ENCODE measurements at places on chromosomes 13 and 19.

DNA sequence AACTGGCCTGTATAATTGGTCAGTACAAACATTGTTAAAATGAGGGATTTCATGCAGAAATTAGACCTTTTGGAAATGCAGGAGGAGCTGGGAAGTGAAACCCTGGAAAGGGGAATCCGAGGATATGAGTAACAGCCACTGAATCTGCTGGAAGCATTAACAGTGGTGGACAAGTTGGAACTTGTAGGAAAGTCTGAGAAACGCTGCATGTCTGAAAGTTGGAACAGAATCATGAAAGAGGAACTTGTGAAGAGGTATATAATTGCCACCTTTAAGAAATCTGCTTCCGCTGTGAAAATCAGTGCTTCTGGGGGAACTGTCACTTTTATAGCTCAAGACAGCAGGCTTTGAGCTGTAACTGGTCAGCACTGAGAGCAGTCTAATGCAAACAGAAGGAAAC is 716.5 kb upstream of the PRR20A start:
- DNase-seq, result no peak

- no peak for DNase-seq
Observed at GRCh38 chr13:70311191-70311590, 202.9 kb upstream of the KLHL1 start.

DNA sequence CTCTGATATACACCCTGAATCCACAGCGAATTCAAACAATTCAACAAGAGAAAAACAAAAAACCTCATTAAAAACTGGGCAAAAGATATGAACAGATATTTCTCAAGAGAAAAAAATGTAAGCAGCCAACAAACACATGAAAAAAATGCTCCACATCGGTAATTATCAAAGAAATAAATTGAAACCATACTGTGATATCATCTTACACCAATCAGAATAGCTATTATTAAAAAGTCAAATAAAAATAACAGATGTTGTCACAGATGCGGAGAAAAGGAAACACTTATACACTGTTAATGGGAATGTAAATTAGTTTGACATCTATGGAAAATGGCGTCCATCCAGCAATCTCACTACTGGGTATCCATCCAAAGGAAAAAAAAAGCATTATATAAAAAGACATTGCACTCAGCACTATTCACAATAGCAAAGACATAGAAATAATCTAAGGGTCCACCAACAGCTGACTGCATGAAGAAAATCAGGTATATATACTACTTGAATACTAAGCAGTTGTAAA is 1495.0 kb upstream of the PCDH20 start:
- no peak for DNase-seq

DNA sequence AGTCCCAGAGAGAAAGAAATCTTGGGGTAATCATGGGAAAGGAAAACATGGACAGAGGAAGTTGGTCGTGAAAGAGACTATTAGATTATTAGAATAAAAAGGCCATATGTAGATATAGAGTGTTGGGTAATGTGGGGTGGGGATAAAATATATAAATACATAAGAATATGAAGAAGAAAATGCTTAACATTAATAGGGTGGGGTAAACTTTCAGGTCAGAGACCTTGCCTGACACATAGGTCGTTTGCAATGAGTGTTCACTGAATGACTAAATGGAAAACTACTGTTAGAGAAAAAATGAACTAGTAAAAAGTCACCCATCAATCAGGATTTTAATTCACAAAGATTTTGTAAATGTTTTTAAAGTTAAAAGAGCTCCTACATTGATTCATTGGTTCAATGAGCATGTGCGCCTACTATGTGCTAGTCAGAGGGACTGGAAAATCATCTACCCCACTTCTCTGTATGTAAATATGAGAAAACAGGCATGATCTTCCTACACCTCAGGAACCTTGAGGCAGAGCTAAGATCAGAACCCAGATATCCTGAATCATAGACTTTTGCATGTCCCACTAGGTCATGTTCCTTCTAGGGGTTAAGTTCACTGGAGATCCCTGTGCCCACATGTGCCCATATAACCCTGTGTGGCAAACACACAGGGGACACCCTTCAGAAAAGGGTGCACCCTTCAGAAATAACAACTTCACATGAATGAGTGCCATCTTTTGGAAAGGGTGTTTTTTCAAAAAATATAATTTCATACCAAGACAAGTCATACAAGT is 24.6 kb upstream of the KLF12 start:
- DNase-seq, result no peak

DNA sequence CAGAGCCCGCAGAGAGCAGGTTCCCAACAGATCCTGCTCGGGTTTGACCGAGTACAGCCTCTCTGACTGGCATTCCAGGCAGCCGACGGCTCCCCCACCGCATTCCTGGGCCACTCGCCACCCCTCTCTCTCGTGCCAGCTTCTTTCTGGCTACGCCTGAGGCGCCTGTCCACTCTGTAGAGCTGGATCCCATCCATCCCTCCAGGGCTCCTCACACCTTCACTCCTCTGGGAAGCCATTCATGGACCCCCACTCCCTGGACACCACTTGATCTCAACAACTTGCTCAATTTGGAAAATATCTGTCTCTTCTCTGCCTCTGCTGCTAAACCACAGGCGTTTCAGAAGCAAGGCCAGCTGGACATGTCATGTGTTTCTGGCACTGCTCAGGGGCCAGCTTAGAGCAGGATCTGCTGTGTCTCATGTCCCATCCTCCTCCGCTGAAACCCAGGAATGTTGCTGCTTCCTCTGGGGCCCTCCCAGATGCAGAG is 30.6 kb upstream of the ATP1A3 start:
- peak; percentile 35 for DNase-seq

GRCh38 chr13:42926043-42926442 is 66.0 kb downstream of the EPSTI1 start:
- no peak for DNase-seq

DNA sequence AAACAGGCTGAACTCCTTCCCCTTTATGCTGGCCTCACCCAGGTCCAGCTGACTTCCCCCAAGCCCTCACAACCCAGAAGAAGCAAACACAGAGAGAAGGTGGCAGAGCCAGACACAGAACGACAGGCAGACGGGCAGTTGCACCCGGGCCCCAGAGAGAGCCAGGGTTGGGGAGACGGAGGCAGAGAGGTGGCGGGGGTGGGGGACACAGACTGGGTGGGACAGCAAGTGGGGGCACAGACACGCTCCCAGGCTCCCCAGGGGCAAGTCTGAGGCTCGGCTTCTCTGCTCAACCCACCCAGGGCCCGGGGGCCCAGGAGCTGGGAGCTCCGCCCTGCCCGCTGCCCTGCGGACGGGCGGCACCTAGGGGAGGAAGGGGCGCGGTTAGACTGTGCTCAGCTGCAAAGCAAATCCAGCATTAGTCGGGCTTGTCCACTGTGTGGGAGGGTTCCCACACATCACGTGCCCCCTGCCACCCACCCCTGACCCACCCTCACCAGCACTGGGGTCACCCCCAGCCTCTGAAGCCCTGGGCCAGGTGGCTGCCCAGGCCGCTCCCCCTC is 31.3 kb upstream of the ASF1B start:
- no peak for DNase-seq

DNA sequence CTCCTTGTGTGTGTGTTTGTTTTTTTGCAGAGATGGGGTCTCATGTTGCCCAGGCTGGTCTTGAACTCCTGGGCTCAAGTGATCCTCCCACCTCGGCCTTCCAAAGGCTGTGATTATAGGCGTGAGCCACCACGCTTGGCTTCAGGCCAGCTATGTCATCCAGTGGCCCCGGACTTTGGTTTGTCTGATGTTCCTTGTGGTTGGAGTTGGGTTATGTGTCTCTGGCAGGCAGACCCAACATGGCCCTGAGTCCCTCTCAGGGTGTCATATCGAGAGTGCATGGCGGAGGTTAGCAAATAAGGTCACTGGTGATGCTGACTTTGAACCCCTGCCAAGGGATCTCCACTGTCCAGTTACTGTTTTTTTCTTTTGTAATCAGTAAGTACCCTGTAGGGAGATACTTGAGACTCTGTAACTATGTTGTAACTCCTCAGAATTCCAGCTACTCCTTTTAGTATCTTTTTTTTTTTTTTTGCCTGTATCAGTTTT is 37.3 kb downstream of the SMARCA4 start:
- no peak for DNase-seq

DNA sequence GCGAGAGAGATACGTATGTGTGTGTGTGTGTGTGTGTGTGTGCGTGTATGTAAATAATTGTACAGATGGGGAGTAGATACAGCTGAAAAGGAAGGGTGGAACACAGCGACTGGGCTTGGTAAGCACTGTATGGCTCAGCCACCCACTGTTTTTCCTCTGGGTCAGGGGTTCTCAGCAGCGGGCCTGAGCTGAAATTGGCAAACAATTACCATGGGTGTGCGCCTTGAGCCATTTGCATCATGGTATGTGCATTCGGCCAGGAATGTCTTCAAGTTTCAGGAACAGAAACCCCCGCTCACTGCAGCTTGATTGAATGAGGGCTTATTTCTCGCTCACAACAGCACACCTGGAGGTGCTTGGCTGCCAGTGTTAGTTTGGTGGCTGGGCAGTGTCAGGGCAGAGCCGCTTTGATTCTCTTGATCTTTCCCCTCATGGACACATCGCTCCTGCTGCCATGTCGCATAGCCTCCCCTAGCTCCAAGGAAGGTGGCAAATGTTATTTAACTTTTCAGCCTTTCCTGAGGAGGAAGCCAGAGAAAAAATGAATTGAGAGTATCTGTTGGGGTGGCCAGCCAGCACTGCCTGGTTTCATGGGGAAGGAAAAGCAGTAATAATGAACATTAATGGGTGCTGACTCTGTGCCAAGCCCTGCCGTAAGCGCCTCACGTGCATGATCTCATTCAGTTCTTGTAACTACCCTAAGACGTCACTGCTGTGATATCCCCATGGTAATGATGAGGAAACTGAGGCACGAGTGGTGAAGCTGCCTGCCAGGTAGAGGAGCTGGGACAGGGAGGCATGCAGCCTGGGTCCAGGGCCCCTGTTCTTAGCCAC is 126.9 kb downstream of the SIPA1L3 start:
- peak; percentile 30 for DNase-seq

DNA sequence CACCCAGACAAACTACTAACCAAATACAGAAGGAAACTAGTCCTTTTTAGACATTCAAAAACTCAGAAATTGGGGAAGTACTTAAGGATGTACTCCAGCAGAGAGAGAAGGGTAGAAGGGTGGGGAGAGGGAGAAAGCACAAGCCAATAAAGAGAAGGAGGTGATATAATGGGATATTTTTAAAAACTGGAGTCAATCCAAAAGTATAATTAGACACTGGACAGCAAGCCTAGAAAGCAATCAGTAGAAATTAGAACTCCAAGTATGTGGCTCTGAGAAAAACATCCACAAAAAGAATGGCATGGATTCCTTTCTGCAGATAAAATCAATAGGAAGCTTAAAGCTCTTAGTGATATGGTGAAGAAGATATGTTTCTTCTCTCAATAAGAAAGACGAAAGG is 55.8 kb downstream of the PEPD start:
- no peak for DNase-seq

DNA sequence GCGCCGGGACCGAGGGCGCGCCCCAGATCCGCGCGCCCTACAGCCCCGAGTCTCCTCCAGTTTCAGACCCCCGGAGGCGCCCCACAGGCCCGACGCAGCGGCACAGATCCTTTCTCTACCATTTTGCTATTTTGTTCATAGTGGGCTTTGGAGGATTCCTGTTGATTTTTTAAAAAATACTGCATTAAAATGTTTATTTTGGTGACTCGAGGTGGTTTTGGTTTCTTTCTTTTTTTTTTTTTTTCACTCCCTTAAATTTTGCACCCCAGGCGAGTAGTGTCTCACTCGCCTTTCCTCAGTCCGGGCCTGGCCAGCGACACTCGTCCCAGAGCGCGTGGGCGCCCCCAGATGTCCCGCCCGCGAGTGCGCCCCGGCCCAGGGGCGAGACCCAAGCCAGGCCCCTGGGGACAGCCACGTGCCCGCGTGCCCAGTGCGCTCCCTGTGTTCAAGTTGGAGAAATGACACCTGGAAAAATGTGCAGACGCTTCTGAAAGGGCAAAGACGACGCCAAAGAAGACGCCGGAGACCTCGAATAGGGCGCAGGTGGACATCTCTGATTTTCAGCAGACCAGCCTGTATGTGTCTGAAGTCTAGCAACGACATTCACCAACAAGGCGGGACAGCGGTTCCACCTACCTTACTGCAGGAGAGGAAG is 471 bp upstream of the INSR start:
- peak; percentile 31 for DNase-seq

- DNase-seq, result no peak
Observed at GRCh38 chr19:16613841-16614240, 14.2 kb downstream of the MED26 start.

- DNase-seq, result no peak
Observed at GRCh38 chr13:95099541-95099940, 201.7 kb downstream of the ABCC4 start.

- DNase-seq, result peak; percentile 22
Observed at GRCh38 chr13:51759240-51759639, 44.7 kb downstream of the DHRS12 start.

- DNase-seq, result peak; percentile 31
Observed at GRCh38 chr19:46818812-46819211, 30.4 kb upstream of the SLC1A5 start.

DNA sequence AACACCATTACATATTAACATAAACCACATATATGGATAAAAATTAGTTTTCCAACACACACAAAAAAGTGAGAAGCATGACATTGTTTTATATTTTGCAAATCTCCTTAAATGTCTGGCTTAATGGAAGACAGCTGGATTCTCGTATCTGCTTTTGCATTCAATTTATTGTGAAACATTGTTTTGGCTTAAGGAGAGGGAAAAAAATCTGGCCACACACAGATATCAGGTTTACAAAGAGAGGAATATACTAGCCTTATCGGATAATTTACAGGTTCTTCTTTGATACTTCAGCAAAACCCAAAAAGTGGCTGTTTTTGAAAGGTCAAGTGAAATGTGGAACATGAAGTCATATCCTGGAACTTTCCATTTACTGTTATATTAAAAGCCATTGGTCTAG is 523.5 kb upstream of the ARGLU1 start:
- DNase-seq, result no peak

DNA sequence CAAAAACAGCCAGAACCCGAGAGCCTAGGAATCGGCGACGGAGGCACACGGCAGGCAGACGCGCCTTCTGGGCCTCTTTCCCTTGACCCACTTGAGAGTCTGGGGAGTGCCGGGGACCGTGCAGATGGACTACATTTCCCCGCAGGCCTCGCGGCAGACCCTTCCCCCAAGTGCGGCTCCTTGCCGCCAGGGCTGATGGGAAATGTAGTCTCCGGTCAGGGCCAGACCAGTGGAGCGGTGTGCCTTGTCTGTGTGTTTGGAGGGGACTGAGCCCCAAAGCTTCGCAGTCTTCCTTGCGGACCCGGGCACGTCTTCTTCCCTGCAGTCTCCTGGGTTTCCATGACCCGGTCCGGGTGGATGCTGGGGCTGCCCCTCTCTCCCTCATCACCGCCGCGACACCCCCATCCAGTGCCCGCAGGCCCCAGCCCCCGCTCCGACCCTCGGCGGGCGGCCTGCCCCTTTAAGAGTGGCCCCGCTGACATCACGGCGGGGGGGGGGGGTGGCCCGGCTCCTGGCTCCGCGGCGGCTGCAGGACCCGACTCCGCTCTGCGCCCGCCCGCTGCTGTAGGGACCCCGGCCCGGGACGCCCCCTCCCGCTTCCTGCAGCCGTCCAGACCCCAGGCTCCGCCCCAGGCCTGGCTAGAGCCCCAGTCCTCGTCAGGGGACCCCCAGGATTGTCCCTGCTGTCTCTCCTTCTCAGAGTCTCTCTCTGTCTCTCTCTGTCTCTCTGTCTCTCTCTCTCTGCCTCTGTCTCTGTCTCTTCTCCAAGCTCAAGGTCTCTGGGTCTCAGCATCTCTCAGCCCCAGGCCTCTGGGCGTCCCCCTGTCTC is 758 bp upstream of the CACNG7 start:
- peak; percentile 49 for DNase-seq
